Pulmonary artery endothelial cell (primary cell): ENCODE measurements at places on chromosomes 4 and X.

- no peak for DNase-seq
Observed at GRCh38 chr4:153426207-153426885, 39.8 kb upstream of the TMEM131L start.

- DNase-seq, result no peak
Observed at GRCh38 chr4:133624744-133625143, 475.6 kb downstream of the PCDH10 start.

DNA sequence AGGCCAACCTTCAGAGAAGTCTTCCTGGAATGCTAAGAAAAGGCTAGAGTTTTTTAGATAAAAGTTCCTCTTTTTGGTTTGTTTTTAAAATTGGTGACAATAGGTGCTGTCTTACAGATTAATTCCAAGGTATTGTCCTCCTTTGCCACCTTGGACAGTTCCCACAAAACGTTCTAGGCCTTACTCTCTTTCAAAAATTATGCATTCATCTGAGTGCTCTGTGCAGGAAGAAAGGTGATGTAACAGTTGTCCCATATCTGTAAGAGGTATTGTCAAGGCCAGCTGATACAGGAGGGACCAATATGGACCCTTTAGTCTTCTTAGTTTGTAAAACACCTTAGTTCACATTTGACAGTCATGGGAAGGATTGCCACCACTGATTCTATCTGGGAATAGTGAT lies 15.9 kb upstream of the CXCL5 start:
- DNase-seq, result no peak

DNA sequence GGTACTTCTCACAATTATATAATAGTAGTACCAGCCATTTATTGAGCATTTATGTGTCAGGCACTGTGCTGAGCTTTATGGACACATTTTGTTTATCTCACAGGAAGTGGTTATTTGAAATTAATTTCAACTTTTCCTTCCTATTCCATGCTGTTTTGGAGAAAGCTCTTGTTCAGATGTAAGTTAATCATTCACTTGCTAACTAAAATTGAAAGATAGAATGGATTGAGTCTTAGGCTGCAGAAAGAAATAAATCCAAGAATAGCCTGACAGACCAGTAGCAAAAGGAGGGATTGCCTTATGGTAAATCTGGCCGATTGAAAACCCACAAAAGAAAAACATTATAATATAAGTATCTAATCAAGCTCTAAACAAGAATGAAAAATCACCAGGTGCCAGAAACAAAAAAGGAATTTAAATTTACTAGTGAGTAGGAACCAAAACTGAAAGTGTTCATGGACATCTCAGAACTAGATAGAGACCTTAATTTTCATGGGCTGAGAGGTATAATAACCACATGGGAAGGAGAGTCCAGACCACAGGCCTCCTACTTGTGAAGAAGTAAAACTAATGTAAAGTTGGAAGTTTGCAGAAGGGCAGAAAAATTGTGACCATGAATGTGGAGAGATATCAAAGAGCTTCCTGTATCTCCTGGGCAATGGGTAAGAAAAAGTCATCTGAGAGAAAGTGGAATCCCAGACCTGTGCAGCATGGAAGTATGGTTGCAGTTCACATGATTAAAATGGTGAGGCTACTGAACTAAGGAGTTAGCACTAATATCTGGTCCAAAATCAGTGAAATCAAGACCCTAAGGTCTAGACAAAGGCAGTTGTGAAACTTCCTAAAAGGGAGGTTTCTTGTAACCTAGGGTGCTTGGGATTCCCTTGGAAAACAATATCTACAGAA lies 38.0 kb downstream of the RADX start:
- no peak for DNase-seq

DNA sequence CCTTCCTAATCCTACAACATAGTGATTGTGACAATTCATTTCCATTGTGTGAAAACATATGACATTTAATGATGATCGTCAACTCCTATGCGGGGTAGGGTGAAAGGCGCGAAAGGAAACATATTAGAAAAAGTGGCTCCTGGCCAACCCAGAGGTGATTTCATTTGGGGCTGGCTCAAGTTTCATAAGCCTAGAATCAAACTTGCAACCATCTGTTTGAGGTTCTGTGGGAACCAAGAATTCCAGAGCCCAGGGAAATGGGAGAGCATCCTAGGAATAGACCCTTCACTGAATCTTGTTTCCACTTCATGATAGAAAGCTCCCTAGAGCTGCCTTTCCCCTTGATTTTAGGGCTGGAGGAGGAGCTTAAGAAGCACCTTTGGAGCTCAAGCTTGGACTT lies 101.3 kb upstream of the EGFL6 start:
- no peak for DNase-seq

- no peak for DNase-seq
Observed at GRCh38 chrX:154351183-154352011, 23.0 kb downstream of the FLNA start.

DNA sequence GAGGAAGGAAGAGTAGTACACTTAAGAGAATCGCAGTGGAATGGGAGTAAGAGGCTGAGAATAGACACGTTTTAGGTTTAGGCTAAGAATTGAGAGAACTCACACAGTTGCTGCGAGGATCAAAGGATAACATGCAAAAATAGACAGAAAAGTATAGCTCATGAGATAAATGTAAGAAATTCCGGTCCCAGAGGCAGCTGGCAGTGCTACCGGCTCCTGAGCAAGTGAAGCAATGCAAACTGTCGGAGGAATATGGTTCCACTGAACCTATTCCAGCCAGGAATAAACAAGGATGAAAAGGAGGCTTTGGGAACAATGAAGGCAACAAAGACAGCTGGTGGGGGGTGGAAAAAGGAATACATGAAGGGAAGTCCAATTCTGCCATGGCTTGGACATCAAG lies 191.8 kb downstream of the QDPR start:
- no peak for DNase-seq

DNA sequence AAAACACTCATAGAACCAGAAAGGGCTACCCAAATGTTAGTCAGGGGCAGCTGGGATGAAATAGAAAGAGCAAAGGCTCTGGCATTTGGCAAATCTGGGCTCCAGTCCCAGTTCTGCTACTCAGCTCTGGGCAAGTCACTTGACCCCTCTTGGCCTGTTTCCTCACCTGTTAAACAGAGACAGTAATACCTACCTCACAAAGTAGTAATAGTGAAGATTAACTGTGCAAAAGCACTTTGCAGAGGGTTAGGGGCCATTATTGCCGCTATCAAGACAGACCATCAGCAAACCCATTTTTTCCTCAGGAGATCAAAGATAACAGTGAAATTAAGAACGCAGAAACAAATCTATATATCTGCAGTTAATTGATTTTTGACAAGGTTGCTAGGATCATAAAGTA lies 20.6 kb downstream of the ZBTB33 start:
- no peak for DNase-seq

GRCh38 chr4:93179044-93179443 lies 649.5 kb upstream of the ATOH1 start:
- DNase-seq, result no peak

DNA sequence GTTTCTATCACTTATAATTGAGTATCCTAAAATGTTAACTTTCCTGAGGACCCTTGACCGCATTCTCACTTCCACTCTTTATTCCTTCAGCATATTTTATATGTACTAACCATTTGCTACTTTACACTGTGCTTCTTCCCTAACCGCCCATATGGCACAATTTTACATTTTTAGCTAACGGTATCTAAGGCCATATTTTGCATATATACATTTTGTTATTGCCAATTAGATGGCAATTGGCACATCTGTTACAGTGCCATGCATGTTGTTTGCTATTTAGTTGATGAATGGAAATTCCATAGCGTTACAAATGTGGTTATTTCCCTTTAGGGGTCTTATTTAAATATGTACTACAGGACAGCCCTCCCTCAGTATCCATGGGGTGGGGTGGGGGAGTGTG lies 20.0 kb upstream of the OTUD4 start:
- DNase-seq, result no peak

- DNase-seq, result no peak
Observed at GRCh38 chrX:104435249-104435648, 130.8 kb upstream of the IL1RAPL2 start.

DNA sequence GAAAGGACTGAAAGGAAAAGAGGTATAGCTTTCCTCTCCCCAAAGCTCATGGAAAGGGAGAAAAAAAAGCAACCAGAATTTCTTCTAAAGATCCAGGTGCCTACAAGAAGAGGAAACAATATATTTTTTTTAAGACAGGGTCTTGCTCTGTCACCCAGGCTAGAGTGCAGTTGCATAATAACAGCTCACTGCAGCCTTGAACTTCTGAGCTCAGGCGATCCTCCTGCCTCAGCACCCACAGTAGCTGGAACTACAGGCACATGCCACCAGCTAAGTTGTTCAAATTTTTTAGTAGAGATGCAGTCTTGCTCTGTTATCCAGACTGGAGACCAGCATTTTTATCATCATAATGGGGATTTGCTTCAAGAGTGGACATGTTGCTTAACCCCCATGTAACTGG lies 30.5 kb upstream of the BBS12 start:
- no peak for DNase-seq

DNA sequence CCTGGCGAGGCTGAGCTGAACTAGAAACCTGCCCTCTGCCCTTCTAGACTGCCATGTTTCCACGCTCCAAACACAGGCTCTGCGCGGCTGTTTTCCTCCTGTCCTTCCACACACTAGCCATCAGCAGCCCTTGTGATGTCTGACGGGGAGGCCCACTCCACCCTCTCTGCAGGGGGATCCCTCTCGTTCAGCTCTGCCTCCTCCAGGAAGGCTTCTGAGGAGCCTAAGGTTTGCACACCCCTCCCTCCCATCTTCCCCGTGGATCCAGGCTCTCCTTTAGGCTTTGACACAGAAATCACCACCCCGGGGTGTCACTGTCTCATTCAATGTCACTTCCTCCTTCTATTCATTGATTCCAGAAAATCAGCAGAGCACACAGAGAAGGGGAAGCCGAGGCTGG lies 38.6 kb upstream of the CRMP1 start:
- DNase-seq, result no peak
